ENCODE measurements at places on chromosomes 1 and 21. TPM values are rescaled to one million over a fixed set of nuclear protein-coding genes. Genes with fewer than 3 reads are reported as not detected.

GRCh38 chr21:43733529-43734071 lies 14.7 kb downstream of the PDXK start:
- no peak for DNase-seq

GRCh38 chr1:231958448-231958847 lies 331.9 kb downstream of the DISC1 start:
- no peak for DNase-seq

DNA sequence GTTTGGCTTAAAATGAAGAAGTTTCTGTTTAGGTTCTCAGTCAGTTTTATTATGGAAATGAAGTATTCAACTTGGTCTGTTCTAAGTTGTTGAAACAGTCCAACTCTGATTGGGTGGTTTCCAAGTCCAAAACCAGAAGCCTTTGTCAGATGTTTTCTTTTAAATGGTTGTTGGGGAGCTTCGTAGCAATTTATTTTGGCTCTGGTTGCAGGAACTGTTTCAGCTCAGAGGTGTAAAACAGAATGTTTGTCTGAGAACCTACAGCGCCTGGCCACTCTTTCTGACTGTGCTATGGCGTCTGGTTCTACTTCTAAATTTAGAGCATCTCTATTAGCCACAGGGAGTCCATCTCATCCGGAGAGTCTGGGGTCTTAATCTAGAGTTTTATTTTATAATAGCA lies 582.6 kb upstream of the TMPRSS15 start:
- DNase-seq, result no peak

GRCh38 chr1:33863779-33864178 lies at the start of gene HMGB4:
HMGB4 (plus strand) TSS chr1:33864079; CDS start chr1:33864192, 113 bp downstream.
- DNase-seq, result no peak

The OR2T27 gene
- total RNA-seq, result not detected

GRCh38 chr1:154557939-154558719 lies at the start of gene UBE2Q1:
UBE2Q1 (minus strand) TSS chr1:154558662; CDS start chr1:154558553, 109 bp downstream.
- DNase-seq, result no peak

DNA sequence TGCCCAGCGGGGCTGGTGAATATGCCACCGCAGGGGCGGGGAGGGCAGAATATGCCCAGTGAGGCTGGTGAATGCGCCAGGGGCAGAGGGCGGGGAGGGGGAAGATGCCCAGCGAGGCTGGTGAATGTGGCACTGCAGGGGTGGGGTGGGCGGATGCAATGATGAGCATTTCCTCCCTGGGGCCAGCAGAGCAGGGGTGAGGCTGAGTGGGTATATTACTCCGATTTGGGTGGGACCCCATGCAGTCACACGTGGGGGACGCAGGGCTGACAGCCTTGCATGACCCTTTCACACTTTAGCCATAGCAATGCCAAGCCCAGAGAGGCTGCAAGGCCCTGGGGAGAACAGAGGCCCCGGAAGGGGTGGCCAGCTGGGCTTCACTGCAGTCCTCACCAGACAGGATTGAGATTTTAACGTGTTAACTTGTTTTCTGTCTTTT lies 9.3 kb upstream of the SLX9 start:
- no peak for DNase-seq

The BARHL2 gene
- not detected for total RNA-seq

DNA sequence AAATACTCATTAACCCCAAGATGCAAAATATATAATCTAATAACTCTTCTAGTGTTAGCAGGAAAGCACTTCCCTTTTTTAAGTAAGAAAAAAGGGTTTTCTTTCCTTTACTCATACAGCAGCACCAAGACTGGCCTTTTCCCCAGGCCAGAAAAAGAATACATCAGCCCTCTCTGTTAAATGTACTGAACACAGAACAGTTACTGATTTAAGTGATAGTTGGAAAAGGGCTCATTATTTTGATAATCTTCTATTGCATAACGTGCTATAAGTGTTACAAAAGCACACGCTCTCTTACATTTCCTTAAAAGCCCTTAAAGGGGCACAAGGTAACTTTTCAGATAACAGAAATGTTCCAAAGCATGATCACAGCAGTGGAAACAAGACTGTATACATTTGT lies 142.9 kb downstream of the TIAM1 start:
- no peak for DNase-seq

DNA sequence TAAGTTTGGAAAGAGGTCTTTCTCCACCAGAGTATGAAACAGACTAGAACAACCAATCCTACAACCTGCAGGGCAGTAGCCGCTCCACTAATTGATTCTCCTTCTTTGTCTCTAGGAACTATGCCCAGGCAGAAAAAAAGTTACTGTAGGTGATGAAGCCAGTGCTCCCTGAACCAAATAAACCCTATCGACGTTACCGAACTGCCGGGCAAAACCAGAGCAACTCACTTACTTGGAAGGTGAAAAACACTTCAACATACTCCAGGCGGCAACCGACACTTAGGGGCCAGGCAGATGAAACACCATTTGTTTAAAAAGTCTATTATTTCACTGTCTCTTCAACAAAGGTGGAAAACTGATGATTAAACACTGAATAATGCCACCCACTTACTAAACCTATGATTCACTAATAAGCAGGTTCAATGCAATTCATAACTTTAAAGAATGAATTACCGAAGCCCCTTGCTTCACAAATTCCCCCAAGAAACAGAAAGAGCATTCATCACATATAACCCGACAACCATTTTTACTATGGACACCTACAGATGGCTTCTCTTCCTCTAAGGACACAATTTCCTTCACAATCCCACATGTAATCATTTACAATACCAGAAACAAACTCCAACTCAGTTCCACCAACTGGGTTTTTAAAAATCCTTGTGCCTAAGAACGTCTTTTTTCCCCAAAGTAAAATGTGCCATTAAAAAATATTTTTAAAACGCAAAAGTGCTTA lies 1.6 kb downstream of the NRIP1 start:
- DNase-seq, result peak; percentile 23

The DCDC2B gene
- not detected for total RNA-seq

The SLC30A10 gene
- total RNA-seq, result not detected

DNA sequence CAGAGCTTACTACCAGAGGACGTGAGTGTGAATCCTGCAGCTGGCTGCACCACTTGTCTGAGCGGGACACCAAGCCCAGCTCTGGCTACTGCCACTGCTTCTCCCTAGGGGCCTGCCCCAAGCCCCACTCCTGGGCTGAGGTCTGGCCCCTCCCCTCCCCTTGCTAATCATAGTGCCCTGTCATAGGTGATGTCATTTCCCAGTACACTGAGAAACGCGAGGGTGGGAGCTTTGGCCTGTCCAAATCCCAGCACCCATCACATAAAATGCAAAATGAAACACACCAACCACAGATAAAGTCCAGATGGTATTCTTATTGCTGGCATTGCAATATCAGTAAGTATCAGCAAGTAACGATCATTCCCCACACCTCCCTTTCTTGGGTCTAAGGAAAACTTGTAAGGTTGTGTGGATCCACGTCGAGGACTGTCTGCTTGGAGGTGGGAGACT lies 77.7 kb downstream of the TOMM20 start:
- no peak for DNase-seq

DNA sequence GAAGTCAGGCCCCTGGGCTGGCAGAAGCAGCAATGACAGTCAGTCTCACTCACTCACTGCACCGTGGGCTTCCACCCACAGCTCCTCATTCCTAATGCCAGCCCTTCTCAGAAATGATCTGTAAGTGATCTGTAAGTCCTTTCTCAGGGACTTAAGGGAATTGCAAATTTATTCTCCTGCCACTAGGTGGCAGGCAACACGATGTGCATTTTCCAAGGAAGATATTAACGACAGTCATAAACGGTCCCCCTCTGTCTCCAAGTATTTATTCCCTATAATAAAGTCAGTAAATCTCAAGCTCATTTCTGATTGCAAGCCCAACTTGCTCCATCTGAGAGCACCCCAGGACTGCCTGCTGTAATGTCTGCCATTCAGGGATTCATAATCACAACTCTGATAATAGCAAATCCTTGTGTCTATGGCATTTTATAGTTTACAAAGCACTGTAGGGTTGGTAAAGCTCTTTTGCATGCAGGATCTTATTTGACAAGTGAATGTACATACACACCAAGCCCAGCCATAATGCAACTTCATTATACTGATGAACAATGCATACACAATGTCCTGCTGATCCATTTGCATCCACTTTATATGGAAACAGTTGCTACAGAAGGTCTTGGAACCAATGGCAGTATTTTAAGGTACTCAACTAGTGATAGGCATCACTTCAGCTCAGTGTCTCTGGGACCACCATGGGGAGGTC lies 380.5 kb upstream of the CAMK1G start:
- peak; percentile 46 for DNase-seq

- DNase-seq, result no peak
Observed at GRCh38 chr21:34974162-34974981, 74.7 kb downstream of the RUNX1 start.

DNA sequence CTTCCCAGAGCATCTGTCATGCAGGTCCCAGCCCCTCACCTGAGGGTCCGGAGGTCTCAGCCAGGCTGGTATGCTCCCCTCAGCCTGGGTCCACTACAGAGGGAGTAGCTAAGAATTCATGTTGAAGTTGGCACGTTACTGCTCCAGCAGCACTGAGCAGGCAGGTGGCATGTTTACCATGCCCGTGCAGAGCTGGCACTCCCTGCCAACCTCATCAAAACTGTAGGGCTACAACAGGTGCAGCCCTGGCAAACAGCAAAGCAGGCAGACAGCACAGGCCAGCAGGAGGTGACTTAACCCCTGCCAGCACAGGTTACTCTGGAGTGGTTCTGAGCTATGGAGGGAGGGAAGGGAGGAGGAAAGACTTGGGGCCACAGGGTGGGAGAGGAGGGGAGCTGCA lies 46.4 kb downstream of the NUAK2 start:
- DNase-seq, result no peak

The GPR37L1 gene
- not detected for total RNA-seq

The LCE1C gene
- total RNA-seq, result not detected

The ZSCAN20 gene
- total RNA-seq, result 3.0 TPM

The LCE1D gene
- not detected for total RNA-seq

DNA sequence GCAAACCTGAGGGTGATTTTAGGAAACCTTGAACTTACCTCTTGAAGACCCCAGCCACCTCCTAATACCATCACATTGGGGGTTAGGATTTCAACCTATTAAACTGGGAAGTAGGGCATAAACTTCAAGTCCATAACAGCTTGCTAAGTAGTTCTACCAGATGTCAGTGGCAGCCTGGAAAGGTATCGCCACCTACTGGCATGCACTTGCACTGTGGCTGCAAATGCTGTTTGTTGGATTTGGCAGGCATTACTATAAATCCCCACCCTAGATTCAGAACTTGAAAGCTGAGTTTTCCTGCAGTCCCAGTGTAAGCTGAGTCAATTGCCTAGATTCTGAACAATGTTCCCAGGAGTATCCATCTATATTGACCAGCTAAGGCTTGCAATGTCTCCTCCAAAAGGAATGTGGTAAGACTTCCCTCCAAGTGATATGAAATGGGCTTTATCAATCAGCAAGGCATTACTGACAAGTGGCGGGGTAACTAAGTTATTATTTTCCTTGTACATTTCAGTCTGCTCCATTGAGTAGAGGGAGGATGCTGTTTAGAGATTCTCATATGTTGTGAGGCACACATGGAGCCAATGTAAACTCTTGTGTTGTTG lies 474.5 kb downstream of the PTPRC start:
- peak; percentile 50 for DNase-seq

- peak; percentile 61 for DNase-seq
Observed at GRCh38 chr1:201721082-201722049, 107.6 kb upstream of the IPO9 start.

DNA sequence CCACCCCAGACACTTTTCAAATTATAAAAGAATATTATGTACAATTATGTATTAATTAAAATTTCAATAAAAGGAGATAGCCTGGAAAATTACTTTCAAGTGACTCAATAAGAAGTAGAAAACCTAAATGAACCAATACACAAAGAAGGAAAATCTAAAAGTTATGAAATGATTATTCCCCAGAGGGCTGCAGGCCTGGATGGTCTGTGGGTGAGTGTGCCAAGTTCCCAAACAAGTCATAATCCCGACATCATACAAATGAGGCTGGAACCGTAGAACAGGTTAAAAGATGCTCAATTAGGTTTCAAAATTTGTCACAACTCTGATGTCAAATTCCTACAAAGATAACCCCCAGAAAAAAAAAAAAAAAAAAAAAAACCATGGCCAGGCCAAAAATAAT lies 12.7 kb downstream of the SPATC1L start:
- no peak for DNase-seq

DNA sequence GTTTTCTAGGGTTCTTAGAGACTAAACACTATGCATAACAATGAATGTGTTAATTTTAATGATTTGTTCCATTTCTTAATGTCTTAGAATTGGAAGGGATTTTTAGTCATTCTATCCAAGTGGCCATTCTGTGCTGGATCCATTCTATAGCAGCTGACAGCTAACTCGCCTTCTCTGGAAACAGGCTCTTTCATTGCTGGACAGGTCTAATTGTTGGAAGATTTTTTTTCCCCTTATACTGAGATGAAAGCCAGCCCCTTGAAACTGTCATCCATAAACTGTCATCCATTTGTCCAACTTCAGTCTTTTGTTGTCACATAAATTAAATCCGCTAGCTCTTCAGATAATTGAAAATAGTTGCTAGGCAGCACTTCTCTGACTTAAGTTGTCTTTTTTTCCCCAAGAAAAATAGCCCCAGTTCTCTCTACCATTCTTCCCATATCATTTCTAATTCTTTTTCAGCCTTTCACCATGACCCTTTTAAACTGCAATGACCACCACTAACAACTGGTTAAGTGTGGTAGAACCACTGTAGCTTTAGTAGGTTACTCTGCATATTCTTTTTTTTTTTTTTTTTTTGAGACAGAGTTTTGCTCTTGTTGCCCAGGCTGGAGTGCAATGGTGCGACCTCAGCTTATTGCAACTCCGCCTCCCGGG lies 19.7 kb downstream of the AK4 start:
- no peak for DNase-seq

GRCh38 chr1:151907363-151908139 lies 1.8 kb downstream of the THEM4 start:
- DNase-seq, result no peak

The S1PR1 gene
- 15.5 TPM for total RNA-seq

DNA sequence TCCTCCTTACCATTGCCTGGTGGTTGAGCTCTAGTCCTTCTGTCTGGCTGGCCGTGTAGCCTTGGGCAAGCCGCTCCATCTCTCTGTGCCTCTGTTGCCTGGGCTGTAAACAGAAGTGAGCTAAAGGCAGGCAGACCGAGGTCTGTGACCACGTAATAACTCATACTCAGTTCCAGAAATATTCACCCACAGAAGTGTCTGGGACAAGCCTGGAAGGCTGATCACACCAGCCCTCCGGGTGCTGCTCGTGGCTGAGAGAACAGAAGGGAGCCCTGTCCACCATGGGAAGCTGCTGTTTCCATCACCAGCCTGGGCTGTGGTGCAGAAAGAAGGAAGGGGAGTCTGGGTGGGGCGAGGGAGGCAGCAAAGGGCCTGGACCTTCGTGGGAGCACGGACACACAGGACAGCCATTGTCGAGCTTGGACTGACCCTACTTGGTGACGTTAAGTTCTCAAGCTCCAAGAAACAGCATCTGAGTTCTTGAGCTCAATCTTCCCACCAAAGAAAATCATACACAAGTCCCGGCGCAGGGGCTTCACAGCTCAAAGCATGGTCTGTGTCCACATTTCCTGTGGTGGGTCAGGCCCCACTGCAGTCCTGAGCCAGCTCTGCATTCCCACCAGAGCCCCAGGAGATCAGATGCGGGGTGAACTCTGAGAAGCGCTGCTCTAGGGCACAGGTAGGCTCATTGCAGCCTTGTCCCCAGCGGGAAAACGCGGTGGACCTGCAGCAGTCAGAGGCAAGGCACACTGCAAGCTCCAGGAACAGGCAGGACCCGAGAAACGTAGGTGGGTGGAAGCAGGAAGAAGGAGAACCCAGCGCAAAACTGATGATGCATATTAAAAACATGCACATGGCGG lies 61.8 kb downstream of the RUNX3 start:
- DNase-seq, result no peak
